Activated CD4-positive, alpha-beta T cell treated with anti-CD3 and anti-CD28 coated beads for 48 hours (primary cell): ENCODE measurements at places on chromosomes 13 and 19.

DNA sequence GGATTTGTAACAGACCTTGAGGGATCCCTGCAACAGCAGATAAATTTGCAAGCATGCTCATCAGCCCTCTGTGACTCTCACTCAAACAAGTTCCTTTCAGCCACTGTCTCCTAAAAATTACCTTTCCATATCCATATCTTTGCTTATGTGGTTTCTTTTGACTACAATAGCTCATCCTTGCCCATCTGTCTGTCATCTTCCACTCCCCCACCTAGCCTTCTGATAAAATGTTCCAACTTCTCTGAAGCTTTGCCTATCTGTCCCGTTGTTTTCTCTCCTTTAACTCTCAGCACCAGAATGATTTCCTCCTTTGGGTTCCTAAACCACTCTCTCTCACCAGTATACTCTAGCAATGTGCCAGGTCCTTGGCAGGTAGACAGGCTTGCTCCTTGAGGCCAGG, 194.5 kb downstream of the VWA8 start:
- no peak for DNase-seq

- DNase-seq: no peak
Observed at GRCh38 chr13:91722267-91722884, 324.0 kb downstream of the GPC5 start.

- no peak for DNase-seq
Observed at GRCh38 chr19:8423817-8424223, 10.7 kb downstream of the MARCHF2 start.

- DNase-seq: no peak
Observed at GRCh38 chr13:31772231-31772630, 32.9 kb downstream of the RXFP2 start.

DNA sequence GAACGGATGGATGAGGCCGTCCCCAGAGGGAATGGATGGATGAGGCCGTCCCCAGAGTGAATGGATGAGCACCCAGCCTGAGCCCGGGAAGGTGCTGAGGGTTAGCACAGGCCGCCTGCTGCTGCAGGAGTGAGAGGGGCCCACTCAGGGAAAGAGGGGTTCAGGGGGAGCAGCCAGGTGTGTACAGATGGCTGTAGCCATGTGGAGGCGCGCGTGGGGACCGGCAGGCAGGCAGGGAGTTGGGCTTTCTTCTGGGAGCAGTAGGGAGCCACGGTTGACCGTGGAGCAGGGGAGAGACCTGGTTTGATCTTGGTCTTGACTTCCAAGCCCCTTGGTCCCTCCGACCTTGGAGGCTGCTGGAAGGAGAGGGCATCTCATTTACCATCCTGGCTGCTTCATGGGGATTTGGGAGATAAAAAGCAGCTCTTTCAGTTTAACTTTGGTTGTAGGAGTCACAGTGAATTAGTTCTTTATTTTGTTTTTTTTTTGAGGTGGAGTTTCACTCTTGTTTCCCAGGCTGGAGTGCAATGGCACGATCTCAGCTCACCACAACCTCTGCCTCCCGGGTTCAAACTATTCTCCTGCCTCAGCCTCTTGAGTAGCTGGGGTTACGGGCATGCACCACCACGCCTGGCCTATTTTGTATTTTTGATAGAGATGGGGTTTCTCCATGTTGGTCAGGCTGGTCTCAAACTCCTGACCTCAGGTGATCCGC, 24.7 kb downstream of the ARID3A start:
- no peak for DNase-seq

DNA sequence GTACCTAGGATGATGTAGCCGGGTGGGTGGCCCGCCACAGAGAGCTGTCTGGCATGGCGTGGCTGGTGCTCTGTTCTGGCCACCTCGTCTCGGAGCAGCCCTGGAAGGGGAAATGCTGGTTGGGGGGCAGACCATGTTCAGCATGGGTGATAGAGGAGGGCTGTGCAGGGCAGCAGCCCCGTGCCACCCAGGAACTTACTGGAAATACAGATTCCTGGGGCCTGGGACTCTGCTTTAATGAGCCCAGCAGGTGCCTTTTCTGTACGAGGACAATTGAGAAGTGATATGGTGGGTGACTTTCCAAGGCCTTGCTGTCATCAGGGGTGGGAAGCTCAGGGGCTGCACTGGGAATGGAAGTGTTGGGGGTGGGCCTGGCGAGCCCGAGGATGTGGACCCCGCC, 24.7 kb downstream of the SMARCA4 start:
- no peak for DNase-seq
